Activated CD8-positive, alpha-beta T cell treated with anti-CD3 and anti-CD28 coated beads for 36 hours (primary cell): ENCODE measurements at places on chromosomes 7 and 10.

DNA sequence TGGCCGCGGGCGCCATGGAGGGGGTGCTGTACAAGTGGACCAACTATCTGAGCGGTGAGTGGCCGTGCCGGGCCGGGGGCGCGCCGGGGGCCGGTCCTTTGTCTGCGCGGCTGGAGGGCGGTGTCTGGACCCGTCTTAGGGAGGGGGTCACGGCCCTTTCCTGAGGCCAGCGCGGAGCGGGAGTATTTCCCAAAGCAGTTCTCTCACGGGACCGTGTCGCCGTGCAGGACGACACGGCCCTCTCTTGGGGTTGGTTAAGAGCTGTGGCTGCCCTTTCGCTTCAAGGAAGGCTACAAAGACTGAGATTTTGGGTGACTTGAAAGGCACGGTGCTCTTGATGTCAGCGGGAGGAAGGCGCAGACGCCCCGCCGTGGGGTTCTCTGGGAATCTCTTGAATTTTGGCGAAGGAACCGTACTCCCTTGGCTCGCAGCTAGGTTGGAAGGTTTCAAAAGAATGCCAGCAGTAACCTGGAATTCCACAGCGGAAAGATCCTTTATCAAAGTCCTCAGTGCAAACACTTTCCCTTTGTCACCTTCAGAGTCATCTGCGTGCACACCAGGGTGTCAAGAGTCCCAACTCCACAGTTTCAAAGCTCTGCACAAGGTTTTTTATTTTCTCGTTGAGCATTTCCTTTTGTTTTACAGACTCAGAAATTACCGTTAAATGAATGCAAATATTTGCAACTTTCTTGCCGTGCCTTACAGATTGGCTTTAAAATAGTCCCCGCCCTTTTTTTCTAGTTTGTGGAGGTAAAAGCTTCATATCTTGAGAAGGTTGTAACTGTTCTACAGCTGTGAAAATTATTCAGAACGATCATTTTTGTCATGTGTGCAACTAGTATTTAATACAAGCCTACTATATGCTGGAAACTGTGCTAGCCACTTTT is 780 bp downstream of the PLEKHA8 start:
- DNase-seq, result peak; percentile 50

- no peak for DNase-seq
Measured at GRCh38 chr7:143284591-143285469, at the start of gene TMEM139. TMEM139 (plus strand) TSS chr7:143284958; CDS start chr7:143285958, 1,000 bp downstream.

DNA sequence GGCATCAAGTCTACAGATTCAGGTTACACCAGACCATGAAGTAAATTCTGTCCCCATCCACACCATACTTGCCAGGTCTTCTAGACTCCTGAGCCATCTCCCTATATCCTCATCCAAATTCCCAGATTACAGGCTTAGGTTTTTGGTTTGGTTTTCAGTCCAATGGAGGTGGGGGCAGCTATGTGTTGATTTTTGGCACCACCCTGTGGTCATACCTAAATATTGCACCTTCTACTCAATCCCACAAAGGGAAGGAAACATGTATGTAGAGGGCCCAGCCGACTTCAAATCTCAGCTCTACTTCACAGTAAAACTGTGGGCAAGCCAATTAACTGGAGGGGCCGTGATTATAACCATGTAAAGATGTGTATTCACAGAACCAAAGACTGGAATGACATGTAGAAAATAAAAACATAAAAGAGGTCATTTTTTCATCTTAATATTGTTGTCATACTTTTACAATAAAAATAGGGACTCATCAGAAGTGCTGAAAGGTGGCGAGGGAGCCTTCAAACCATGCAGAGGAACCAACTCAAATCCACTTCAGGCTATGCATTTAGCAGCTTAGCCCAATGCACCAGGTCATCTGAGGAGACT is 19.8 kb downstream of the ERCC6 start:
- peak; percentile 42 for DNase-seq

- DNase-seq, result peak; percentile 61
Measured at GRCh38 chr10:71316056-71316785, 2.8 kb upstream of the SLC29A3 start.

DNA sequence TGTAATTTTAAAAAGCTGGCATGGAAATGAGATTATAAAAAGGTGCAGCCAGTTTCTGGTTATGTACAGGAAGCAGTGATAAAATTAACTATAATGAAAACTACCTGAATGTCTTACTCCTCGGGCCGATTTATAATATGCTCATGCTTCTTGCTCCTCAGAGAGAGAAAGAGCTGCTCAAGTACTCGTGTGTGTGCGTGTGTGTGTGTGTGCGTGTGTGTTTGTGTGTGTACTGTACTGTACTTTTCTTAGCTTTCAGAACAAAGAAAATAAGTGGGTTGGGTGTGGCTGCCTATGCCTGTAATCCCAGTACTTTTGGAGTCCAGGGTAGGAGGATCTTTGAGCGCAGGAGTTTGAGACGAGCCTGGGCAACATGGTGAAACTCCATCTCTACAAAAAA is 96.6 kb upstream of the NMT2 start:
- no peak for DNase-seq

GRCh38 chr7:55552320-55553023 is 19.8 kb downstream of the VOPP1 start:
- no peak for DNase-seq

GRCh38 chr7:155228894-155229293 is 68.8 kb upstream of the INSIG1 start:
- no peak for DNase-seq

GRCh38 chr10:105192861-105193260 is 551.8 kb downstream of the SORCS3 start:
- DNase-seq, result no peak

DNA sequence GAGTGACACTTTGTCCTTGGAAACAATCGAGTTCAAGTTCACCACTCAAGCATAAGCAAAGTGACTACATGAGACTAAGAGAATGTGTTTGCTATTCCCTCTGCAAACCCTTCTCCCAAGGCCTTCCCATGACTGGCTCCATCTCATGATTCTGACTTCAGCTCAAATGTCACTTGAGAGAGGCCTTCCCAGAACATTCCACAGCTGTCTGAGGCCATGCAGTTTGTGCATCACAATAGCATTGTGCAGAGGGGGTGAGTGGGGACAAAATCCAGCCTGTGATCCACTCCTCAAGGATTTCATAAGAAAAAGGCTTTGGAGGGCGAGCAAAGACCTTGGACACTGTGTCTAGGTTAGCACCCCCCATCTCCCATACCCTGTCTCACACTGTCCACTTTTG is 6.9 kb upstream of the LRMDA start:
- no peak for DNase-seq

- DNase-seq, result peak; percentile 50
Measured at GRCh38 chr10:70903262-70903921, 15.0 kb upstream of the PCBD1 start.

DNA sequence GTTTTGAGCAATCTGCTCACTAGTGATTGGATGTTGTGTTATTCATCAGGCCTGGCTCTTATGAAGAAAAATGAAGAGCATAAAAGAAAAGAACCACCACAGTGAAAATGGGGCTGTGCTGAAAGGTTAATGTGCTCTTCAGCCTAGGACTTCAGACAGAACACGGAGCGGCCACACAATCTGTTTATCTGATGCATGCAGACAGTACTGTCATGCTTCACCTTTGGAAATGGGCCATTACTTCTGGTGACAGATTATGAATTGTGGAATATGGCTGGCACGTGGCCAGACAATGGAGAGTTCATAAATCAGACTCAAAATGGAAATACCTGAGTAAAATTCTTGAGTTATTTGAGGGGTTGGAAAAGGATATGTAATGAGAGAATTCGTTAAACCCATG is 86.0 kb upstream of the NOBOX start:
- DNase-seq, result no peak

GRCh38 chr7:101598422-101598985 is 30.6 kb downstream of the MYL10 start:
- no peak for DNase-seq

DNA sequence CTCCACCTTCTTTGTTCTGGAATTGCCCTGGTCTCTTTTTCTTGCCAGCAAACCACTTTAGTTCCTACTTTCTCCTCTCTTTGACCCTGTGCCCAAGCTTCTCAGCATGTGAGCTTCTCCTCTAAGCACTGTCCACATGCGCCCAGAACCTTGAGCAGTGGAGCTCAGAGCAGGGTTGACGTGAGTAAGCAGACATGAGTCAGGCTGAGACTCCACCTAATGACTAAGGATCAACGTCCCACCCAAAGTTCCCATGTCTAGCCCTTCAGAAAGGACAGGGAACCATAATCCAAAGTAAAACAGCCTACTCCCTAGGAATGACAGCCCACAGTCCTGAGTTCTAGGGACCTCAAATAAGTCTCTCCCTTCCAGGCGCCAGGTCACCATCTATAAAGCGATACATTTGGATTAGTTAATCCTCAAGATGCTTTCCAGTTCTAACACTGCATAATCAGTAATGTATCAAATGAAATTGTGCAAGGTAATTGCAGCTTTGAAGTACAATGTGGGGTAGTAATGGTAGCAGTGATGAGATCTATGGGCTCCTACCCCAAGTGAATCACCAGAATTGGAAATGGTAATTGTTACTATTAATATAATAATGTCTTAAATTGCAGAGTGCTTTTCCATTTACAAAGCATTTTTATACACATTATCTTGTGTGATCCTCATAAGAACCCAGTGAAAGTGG is 44.5 kb downstream of the KCNMA1 start:
- no peak for DNase-seq

- no peak for DNase-seq
Measured at GRCh38 chr7:90246171-90246570, 1.2 kb downstream of the CFAP69 start.

GRCh38 chr7:80294346-80294745 is 159.7 kb downstream of the GNAI1 start:
- no peak for DNase-seq

DNA sequence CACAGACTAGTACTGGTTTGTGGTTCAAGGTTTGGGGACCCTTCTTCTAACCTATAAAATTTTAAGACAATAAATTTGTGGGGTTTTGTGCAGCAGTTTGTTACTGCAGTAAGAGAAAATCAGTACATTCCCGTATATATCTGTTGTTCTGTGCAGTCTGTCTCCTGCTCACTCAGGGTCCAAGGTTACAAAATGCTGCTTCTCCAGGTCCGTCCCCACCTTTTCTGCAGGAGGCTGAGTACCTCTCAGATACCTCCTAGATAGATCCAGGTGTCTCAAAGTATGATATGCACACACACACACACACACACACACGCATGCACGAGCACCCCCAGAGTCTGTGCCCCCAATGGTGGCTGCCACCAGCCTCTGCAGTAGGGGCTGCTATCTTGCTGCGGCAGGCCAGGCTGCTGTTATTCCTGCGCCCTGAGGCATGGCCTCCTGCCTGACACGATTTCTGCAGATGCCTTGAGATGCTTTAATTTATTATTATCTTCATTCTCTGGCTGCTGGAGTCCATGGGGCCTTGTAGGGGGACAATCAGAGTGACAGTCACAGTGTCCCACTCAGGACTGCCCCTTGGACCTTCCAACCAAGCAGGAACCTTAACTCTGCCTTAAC is 25.2 kb upstream of the ASL start:
- DNase-seq, result no peak

DNA sequence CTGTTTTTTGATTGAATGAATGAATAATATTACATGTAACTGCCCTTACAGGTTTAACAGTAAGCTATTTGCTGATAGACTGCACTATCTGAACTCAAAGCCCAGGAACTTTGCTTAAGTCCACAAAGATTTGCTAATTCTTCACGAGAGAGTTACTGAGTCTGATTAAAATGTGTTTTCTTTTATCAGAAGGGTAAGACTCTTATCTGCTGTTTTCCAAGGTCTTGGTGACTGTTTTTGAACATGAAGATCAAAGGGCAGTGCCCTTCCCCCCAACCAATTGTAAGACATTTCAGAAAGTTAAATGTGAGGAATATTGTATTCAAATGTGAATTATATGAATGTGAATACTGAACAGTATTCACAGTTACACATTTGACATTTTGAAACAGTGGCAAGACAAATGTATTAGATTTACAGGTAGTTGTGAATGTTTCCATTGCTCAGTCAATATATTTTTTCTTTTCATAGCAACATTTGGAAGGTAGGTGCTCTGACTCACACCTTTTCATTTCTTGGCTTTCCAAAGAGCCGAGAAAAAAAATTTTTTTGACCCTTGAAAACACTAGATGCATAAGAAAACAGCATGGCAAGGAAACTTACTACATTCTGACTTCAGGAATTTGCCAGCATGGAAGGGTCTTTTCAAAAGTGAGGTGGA is 62.7 kb downstream of the DKK1 start:
- DNase-seq, result no peak

DNA sequence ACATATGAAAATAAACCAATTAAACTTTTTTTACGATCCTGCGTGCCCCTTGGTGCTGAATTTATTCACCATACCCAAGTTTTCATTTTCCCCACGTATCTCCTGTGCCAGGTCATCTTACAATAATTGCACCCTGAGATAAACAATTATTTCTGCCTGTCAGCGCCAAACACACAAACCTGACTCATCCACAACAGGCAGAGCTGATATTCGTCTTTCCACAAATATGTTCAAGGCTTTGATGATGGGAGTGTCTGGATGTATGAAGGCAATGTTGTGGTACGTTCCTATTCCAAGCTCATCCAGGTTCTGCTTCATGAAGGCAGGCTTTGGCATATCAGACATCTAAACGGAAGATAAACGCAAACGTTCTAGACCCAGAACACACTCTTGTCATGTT is 45.8 kb upstream of the RHEB start:
- DNase-seq, result no peak

DNA sequence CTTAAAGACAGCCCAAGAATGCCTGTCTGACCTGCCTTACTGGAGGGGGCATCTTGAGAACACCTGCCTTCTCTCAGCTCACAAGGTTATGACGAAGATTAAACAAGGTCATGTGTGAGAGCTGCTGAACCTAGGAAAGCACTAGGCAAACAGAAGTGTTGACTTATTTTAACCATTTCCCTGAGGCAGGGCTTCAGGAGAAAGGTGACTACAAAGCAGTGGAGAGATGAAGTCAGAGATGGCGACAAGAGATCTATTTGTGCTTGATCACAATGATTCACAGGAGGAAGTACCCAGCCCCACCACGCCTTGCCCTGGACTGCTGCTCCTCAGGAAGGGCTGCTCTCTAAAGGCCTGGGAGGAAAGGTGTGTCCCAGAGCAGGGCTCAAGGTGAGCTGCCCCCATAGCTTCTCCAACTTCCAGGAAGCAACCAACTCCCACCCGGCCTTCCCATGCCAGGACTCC is 27.8 kb downstream of the STN1 start:
- DNase-seq, result peak; percentile 46

DNA sequence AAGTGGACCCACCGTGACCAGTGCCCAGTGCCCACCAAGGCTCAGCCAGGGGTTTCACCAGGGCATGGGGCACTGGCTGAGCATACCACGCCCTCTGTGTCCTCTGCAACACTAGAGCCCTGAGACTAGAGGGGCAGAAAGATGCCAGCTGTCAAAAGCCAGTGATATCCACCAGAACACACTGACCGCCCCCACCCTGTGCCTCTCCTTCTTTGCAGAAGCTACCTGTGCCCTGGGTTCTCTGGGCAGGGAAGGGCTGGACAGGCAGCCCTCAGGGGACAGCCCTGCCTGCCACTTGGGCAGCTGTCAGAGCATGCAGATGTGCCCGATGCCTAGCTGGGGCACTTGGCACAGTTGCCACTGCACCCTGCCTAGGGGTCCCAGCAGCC is 494 bp downstream of the VSIR start:
- DNase-seq, result no peak

GRCh38 chr10:96511044-96511945 is 2.4 kb downstream of the TLL2 start:
- peak; percentile 43 for DNase-seq

- no peak for DNase-seq
Measured at GRCh38 chr7:115319541-115319940, 397.6 kb downstream of the MDFIC start.
